IMR-90 (cell line): ENCODE measurements at places on chromosomes 5 and 9. TPM values are rescaled to one million over a fixed set of nuclear protein-coding genes. Genes with fewer than 3 reads are reported as not detected.

The SNCAIP gene
- 14.2 and 15.3 TPM in 2 replicates for polyA plus RNA-seq

The SLC6A18 gene
- not detected in 2 replicates for polyA plus RNA-seq

The LRRC70 gene
- polyA plus RNA-seq = 0.19 TPM in 2 replicates

The OR1J2 gene
- not detected in 2 replicates for polyA plus RNA-seq

DNA sequence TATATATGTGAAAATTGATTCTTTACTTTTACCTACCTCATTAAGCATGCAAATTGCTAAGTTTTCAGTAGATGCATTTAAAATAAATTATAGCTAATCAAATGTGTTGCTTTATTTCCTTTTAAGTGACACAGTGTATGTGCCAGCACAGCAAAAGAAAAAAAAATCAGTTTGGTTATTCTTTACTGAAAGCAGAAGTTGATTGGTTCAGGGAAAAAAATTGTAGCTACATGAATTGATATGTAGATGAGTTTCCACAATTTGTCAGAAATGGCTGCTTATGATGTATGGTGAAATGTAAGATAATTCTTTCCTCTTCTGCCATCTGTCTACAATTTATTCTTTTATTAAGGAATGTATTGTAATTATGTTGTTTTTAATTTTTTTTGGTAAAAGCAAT lies 57.8 kb downstream of the PARP8 start:
- no peak for DNase-seq

DNA sequence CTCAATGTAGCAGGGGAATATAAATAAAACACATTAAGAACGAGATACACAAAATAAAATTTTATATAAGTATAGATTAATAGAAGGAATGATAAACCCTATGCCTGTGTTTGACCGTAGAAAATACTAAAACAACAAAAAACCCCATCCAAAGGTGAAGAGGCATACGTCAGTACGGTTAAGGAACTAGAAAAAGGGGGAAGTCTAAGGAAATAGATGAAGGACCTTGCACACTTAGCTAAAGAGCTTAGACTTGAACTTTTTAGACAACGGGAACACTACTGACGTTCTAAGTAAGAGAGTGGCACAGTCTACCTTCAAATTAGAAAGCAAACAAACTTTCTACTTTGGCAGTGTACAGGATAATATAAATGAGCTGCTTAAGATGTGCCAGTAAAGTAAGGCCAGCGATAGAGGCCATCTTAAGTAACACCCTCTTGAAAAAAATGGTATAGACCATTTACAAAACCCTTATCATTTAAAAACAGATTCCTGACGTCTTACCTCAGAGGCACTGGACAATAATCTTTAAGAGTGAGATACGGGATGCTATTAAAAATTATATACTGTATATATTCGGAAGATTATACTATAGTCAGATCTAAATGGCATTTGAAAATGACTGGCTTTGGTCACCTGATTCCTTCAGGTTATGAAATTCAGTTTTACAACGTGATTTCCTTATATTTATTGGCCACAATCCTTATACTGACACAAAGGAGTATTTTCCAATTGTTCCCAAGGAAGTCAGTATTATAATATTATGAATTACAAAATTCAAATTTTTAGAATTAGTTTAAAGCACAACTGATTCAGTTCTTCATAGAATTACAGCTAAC lies 8.5 kb downstream of the PANK3 start:
- no peak for DNase-seq

DNA sequence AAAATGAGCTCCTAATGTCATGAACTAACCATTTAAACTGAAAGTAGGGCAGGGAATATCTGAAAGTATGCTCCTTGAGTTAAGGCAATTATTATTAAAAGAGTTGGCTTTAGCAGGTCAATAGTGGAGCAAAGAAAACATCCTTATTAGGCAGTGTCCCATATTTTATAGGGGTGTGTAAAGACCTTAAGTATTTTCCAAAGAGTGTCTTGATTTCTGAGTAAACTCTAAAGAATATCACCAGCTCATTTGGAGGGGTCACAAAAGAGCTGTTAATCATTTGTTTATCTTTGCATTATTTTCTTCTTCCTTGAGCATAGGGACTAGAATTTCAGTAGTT lies 109.3 kb downstream of the MUSK start:
- DNase-seq = no peak

GRCh38 chr9:116055536-116055935 lies 98.1 kb upstream of the PAPPA start:
- peak; percentile 33 for DNase-seq

GRCh38 chr9:95327239-95327865 lies 9.8 kb upstream of the FANCC start:
- no peak for DNase-seq

DNA sequence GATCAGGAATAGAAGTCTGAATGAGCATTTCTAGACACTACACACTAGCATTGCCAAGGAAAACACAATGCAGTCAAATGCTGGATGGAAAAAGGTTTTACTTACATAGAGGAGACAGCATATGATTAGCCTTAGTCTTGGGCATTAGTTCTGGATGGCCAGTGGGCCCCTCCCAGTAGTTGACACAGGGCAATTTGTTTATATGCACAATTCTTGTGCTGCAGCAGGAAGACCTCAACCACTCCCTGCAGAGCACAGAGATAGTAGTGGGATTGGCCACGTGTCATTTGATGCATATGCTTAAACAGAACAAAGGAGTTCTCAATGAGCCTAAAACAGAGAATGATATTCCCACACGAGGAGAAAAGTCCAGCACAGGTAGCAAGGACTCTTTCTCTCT lies 1496.2 kb upstream of the CDH6 start:
- DNase-seq = no peak

DNA sequence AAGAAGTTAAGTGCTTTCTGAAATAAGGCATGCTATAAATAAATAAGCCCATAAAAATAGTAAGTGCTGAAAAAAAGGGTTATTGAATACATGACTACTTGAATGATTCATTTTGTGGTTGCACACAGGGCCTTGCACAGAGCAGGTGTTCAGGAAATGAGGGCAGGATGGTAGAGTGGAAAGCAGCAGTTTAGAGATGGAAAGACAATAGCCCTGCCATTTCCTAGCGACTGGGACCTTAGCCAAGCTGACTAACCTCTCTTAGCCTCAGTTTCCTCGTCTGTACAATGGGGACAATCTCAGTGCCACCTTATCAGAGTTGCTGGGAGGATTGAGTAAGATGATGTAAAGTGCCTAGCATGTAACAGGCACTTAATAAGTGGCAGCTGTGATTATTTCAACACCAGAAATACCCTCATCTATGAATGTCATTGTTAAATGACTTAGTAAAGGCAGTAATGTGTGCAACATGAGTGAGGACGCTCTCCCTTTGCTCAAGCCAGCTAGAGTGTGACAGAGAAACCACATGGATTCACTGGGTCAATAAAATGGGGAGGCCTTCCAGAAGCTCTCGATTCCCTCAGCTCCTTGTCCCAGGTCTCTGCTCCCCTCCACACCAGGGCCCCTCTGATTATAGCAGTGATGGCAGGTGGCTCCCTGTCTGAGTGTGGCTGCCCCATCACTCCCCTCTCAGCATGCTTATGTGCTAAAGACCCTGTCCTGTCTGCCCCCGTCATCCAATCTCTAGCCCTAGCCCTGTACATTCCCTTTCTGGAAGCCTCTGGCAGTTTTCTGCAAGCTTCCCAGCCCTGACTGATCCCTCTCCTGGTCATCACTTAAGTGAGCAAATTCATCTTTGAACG lies 16.0 kb upstream of the PHF19 start:
- DNase-seq = peak; percentile 94

- no peak for DNase-seq
Observed at GRCh38 chr9:6811436-6811835, 53.7 kb downstream of the KDM4C start.

DNA sequence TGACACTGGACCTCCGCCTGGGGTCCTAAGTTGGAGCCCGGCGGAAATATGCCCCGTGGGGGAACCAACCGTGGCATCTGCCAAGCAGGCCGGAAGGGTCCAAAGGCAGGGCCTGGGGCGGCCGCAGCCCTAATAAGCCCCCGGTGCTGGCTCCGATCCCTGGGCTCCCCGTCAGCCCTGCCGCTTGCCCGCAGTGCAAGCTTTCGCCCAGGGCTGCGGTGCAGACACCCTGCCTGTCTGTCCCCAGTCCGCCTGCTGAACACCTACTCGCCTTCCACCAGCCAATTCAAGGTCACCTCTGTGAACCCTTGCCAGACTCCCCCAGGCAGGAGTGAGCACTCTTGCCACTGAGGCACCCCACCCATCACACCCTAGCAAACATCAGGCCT lies 502 bp upstream of the PTGR1 start:
- DNase-seq = no peak

- no peak for DNase-seq
Observed at GRCh38 chr5:756171-756570, 28.4 kb downstream of the ZDHHC11B start.
